Astrocyte (in vitro differentiated cells and primary cell): ENCODE measurements at places on chromosomes 1 and 21. TPM values are rescaled to one million over a fixed set of nuclear protein-coding genes. Genes with fewer than 3 reads are reported as not detected.

Gene SLAMF6
- total RNA-seq, result not detected in 2 replicates

Gene SPRR2E
- total RNA-seq, result not detected in 2 replicates

Gene FNDC5
- total RNA-seq, result 0.39 and 0.96 TPM in 2 replicates

- H3K27me3 ChIP-seq, result no peaks in the 10 kb centered on the region
- H3K36me3 ChIP-seq, result peaks cover 16% of the 10 kb centered on the region
- no peak overlapping the region for H3K27ac ChIP-seq
- no peak for DNase-seq
- H3K4me3 ChIP-seq, result no peak overlapping the region
Observed at GRCh38 chr1:3827813-3828307, 29.2 kb downstream of the CEP104 start.

DNA sequence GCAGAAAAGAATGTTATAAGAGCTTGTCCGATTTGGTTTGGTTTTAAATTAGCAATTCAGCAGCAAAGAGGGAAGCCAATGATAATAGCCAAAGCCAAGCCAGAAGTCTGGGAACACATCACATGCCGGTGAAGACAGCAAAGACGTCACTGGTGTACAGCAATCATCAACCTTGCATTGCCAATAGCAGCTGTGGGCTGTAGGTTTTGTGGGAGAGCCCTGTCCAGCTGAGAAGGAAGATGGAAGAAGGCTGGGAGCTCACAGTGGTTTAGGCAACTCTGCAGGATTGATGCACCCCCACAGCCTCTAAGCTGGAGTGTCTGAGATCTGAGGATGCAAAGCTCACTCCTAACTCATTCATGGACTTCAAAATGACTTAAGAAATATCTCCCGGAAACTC lies 338.7 kb downstream of the SIPA1L2 start:
- no peaks in the 10 kb centered on the region for H3K36me3 ChIP-seq
- no peak overlapping the region for H3K4me3 ChIP-seq
- DNase-seq, result no peak
- no peaks in the 10 kb centered on the region for H3K27me3 ChIP-seq

DNA sequence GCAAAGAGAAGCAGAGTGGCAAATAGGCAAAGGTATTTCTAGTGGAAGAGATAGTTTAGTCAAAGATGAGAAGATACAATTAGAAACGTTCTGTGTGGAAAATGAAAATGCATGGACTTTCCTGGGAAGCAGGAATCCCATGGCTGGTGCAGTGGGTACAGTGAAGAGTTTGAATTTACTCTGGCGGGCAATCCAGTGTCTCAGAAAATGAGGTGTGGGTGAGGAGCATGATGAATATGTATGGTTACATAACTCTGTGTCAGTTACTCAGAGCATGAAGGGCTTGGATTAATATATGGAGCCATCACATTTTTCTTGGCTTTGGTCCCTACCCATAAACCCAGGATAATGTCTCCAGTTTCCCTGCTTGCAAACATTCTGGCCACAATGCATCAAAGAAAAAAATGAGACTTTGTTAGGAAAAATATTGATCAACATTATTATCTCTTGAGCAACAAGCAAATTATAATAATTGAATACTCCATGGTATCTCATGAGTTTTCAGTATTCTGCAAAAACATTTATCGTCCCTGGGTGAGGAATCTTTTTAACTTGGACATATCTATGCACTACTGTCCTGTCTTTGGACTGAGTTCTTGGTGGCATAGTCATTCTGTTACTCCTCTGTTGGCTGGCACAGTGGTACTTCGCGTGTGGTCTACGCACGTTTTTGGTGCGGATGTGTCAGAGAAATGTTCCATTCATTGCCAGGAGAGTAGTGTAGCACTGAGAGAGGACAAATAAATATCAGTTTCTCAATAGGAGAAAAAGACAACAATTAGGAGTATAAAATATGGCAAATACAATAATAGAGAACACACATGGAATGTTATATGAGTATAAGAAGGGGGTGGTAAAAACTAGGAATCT lies 173.7 kb upstream of the C1orf105 start:
- H3K27me3 ChIP-seq, result no peaks in the 10 kb centered on the region
- DNase-seq, result peak; percentile 56

DNA sequence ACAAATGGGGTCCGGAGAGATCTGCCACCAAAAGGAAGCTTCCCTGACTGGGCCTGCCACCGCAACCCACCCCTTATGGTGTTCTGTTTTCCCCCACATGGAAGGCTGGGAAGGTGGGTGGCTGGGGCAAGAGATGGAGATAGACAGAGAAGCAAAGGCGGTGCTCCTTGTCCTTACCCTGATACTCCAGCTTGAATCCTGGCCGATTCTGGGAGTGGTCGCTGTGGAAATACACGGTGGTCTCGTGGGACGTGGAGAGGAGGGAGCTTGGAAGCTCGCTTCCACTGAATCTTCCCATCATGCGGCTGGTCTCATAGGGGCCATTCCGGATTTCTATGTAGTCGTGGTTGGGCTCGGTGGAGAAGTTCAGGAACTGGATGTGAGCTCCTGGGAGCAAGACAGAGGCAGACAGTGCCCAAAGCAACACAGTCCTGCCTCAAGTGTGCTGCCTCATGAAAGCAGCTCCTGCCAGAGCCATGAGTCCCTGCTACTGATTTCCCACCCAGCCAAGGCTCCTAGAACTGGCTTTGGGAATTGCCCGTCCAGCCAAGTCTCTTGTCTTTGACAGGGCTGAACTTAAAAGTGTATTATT lies 138.5 kb downstream of the ZSCAN20 start:
- no peaks in the 10 kb centered on the region for H3K27me3 ChIP-seq
- no peak for DNase-seq
- no peak overlapping the region for H3K27ac ChIP-seq
- no peaks in the 10 kb centered on the region for H3K36me3 ChIP-seq

- H3K4me3 ChIP-seq, result no peak overlapping the region
- no peak for DNase-seq
- H3K27ac ChIP-seq, result no peak overlapping the region
- H3K4me1 ChIP-seq, result no peaks in the 10 kb centered on the region
- no peaks in the 10 kb centered on the region for H3K27me3 ChIP-seq
Observed at GRCh38 chr1:70979313-70979712, 68.3 kb downstream of the PTGER3 start.

DNA sequence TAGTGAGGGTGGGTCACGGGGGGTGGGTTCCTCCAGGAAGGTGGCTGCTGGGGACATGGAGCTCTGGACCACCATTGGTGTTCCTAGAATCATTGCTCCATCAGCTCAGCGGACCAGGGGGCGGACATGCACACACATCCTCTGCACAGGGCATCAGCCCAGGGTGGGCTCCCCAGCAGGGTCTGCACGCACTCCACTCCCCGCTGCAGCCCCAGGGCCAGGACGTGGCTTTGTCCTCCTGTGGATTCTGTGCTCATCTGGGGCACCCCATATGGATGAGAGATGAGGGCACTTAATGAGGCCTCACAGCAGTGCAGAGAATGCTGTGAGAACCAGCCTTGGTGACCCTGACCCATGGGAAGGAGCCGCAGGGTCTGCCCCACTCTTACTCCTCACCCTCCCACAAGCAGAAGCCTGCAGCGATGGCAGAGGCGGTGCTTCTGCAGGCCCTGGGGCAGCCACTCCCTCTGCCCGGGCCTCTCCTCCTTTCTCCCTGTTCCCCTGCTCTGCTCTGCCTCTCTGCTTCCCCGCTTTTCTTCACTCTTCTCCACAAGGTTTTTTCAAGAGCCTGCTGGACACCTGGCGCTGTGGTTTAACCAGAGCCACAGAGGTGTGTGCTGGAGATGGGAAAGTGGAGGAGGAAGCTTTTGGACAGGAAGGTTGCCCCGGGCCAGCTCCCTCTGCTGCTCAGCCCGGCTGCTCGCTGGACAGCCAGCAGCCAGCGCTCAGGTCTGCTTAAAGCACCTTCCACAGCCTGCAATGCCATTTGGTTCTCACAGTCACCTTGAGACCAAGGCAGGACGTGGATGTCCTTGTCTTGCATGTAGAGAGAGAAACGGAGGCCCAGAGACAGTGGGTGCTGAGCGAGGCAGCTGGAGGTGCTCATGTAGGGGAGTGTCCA lies 26.3 kb upstream of the PCBP3 start:
- H3K27ac ChIP-seq, result no peak overlapping the region
- H3K36me3 ChIP-seq, result no peaks in the 10 kb centered on the region
- H3K4me1 ChIP-seq, result peaks cover 14% of the 10 kb centered on the region
- peaks cover 9% of the 10 kb centered on the region for H3K27me3 ChIP-seq
- H3K4me3 ChIP-seq, result no peak overlapping the region
